ENCODE measurements at places on chromosomes 2 and 18. TPM values are rescaled to one million over a fixed set of nuclear protein-coding genes. Genes with fewer than 3 reads are reported as not detected.

Gene ANKMY1
- total RNA-seq: 9.9 TPM

Gene CNDP1
- total RNA-seq: not detected

Gene SALL3
- not detected for total RNA-seq

Gene RIT2
- total RNA-seq: not detected

Gene KLHL30
- total RNA-seq: 0.16 TPM

Gene POTEF
- total RNA-seq: not detected

Gene ALPP
- total RNA-seq: 18.1 TPM

Gene USP37
- total RNA-seq: 4.9 TPM

Gene IL1RN
- 0.29 TPM for total RNA-seq

Gene TUBA3D
- 10.3 TPM for total RNA-seq

Gene SRD5A2
- 0.02 TPM for total RNA-seq

Gene LRRFIP1
- total RNA-seq: 84.2 TPM

Gene HDHD2
- 9.4 TPM for total RNA-seq

Gene KCNG2
- total RNA-seq: not detected

Gene TBR1
- 0.05 TPM for total RNA-seq

Gene SERPINB4
- total RNA-seq: 0.09 TPM

Gene GPC1
- total RNA-seq: 239 TPM

Gene IL1A
- total RNA-seq: 0.18 TPM

Gene HMSD
- not detected for total RNA-seq

Gene COLEC11
- total RNA-seq: 0.53 TPM

Gene FBXO48
- total RNA-seq: 0.56 TPM

Gene ALK
- total RNA-seq: not detected

Gene MTHFD2
- 148 TPM for total RNA-seq

Gene SAG
- not detected for total RNA-seq

Gene L3MBTL4
- total RNA-seq: 0.05 TPM

Gene CPO
- 0.05 TPM for total RNA-seq

Gene PROM2
- total RNA-seq: not detected

Gene ANKRD53
- 0.09 TPM for total RNA-seq

Gene TGFA
- total RNA-seq: 4.6 TPM

Gene FTCDNL1
- total RNA-seq: 3.0 TPM

Gene RTKN
- total RNA-seq: 22.4 TPM

Gene LRPPRC
- total RNA-seq: 92.1 TPM

Gene RAPH1
- 8.1 TPM for total RNA-seq

Gene ABCB11
- 0.01 TPM for total RNA-seq

Gene NEU4
- total RNA-seq: 0.17 TPM

Gene TLX2
- total RNA-seq: 0.28 TPM

All from A549 treated with AZD2906 at 1 μM for 4 hours (cell line).